ENCODE measurements at places on chromosomes 2 and 18.

- DNase-seq = no peak
Measured at GRCh38 chr18:38923126-38923525, 1357.5 kb upstream of the CELF4 start.

DNA sequence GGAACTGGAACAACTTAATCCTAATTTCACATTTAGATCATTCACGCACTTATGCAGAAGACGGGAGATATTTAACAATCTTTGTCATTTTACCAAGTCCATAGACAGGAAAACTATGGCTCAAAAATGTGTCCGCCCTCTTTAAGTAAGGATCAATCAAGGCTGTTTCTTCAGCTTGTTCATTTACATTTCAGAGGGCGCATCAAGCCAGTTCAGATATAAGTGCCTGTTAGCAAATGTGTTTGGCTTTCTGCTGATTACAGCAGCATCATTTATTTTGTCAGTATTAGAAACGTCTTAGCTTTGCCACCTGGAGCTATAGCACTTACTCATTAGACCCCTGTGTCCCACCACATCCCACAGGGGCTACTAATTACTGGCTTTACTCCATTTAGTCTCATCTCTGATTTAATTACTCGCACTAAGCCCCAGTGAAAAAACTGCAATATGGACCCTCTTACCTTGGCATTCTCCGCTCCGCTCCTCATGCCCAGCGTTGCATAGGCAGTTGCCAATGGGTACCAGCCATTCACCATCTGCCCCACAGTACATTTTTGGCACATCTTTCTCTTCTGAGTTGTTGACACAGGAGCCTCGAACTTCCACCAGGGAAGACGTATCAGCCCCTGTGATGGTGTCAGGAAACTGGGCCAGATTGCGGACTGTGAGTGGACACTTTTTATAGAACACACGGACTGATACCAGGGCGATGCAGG, 8.7 kb downstream of the EPHA4 start:
- DNase-seq = no peak

- no peak for DNase-seq
Measured at GRCh38 chr2:65071499-65072180, 15.4 kb downstream of the CEP68 start.

DNA sequence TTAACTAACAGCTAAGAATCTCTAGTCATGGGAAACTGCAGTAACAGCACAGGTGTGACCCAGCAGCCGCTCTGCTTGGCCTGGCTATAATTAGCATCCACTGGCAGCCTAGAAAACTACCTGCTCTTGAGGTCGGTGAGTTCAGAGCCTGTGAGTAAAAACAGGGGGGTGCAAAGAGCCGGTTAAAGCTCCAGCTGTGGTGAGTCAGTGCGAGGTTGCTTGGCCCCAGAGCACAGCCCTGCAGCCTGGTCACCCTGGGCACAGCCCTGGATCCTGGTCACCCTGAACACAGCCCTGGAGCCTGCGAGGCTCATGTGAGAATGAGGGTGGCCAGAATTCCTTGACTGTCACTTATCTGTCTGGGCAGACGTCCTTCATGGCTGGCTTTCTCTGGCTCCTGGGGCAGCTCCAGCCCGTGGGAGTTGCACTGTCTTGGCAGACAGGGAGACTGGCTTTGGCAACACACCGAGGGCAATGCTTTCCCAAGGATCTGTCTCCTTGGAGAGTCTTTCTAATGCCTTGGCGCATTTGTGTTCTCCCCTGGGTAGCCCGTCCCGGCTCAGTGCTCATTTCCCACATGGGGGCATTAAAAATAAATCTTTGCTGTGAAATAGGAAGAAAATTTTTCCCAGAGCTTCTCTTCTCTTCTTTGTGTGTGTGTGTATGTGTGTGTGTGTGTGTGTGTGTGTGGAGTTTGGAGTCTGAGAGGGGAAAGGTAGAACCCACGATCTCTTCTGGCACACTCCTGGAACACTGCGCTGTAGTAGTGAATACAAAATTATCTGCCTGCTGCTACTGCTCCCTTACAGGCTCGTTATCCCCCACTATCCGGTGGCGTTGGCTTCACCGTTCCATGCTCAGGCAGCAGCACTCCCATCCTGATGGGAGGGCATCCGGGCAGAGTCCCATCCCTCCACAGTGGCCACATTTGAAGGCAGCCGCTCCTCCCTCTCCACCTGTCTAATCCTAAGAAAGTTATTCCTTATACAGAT, 250.2 kb upstream of the MEX3C start:
- DNase-seq = no peak

GRCh38 chr2:24107-24506, 22.2 kb downstream of the FAM110C start:
- DNase-seq = no peak

GRCh38 chr2:215917953-215918620, 95.3 kb downstream of the MREG start:
- peak; percentile 62 for DNase-seq

GRCh38 chr2:78887446-78887845, 138.1 kb upstream of the REG3G start:
- DNase-seq = no peak

All from fibroblast of skin of right biceps (primary cell).